ENCODE measurements at places on chromosomes 16 and 17.

DNA sequence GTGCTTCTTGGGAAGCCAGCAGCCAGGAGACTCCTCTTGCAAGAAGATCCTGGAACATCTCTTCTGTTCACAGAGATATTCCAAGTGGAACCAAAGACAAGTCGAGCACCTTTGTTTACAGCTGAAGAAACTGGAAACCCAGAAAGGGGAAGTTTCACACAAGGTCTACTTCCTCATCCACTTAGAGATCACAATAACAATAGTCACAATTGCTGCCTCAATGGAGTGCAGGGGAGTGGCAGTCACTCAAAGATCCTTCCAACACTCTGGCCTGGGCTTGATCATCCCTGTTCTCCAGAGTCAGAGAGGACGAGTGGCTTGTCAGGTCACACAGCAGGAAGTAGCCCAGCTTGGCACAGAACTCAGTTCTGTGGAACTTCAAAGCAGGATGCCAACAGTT is 46.9 kb upstream of the SIAH1 start:
- no peak for DNase-seq

DNA sequence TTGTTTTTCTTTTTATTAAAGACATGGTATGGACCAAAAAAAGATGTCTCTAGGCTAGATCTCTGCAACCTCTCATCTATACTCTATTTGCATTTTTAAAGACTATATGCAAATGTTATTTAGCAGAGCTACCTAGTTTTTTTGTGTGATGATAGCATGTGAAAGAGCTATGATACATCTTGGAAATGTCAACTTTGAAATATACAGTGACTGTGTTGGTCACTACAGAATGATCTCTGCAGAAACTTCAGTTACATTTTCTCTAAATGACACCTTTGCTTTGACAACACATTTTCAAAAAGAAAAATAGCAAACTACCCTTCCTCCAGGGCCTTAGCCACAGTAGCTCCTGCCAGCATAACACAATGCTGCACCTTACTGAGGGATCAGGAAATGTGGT is 86.6 kb downstream of the PRKCB start:
- DNase-seq: no peak

GRCh38 chr16:55273959-55274358 is 50.0 kb upstream of the IRX6 start:
- no peak for DNase-seq

GRCh38 chr16:57278494-57278893 is 6.0 kb downstream of the PLLP start:
- no peak for DNase-seq

- DNase-seq: no peak
These were observed 49.8 kb downstream of the WDR45B start for GRCh38 chr17:82598256-82599119.

- DNase-seq: no peak
These were observed 10.2 kb downstream of the RPRML start for GRCh38 chr17:46968896-46969295.

DNA sequence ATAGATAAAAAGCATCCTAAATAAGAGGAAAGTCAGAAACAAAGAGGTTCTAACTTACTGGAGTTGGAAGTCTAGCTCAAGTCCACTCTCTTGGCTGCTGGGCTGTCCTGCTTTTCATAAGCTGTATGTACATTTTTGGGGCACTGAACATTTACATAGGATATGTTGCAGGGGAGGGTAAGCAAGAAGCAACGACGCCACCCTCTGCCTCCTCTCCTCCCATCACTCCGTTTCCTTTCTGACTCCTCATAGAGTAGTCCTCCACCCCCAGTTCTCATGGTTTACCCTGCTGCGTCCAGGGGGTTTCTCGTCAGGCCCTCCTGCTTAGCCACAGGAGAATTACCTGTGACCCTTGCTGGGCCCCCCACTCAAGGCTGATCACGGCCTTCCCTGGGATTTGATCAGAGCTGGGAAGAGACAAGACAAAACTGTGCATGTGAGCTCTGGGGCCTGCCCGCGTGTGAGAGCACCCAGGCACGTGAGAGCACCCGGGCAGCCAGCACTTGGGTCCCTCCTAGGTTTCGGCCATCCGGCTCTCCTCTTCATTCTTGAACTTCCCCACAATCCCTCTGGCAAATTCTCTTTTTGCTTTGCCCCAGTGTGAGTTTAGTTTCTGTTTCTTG is 37.1 kb downstream of the TMEM11 start:
- no peak for DNase-seq

DNA sequence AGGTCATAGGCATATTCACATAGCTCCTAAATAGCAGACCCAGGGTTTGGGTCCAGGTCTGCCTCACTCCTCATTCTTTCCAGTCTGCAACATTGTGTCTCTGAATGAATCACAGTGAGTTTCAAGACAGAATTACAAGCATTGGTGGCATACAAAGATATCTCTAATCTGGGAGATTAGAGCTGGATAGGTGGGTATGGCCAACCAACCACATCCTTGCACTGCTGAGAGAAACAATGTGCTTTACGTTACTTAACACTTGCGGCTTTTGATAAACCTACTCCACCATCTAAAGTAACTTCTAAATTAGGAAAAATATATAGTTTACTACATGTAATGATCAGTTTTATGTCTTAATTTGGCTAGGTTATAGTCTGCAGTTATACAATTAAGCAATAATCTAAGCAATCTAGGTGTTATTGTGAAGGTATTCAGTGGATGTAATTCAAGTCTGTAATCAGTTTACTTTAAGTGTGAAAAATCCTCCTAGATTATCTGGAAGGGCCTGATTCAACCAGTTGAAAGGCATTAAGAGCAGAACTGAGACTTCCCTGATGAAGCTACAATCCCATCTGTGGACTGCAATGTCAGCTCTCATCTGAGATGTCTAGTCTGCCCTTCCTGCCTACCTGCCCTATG is 26.7 kb downstream of the CDH11 start:
- DNase-seq: no peak

DNA sequence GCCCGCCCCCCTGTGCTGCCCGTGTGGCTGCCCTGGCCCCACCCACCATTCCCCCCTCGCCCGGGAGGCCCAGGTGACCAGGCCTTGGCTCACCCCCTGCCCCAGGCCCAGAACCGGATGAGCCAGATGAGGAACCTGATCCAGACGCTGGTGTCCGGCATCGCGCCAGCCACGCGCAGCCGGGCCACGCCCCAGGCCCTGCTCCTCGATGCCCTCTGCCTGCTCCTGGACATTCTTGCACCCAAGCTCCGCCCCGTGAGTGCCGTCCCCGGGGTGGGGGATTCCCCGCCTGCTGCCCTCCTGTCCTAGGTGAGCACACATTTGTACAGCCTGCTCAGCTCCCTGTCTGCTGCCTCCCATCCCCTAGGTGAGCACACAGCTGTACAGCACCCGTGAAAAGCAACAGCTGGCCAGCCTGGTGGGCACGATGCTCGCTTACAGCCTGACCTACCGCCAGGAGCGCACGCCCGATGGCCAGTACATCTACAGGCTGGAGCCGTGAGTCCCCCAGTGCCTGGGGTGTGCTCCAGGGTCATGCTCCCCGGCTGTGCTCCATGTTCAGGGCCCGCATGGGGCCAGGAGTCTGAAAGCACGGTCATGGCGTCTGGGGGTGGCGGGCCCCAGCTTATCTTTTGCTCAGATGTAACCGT is 4.8 kb downstream of the GNG13 start:
- DNase-seq: no peak

- no peak for DNase-seq
These were observed 39.4 kb downstream of the SYCE1L start for GRCh38 chr16:77238593-77238992.

GRCh38 chr16:12092544-12092921 is 116.0 kb downstream of the SNX29 start:
- no peak for DNase-seq

DNA sequence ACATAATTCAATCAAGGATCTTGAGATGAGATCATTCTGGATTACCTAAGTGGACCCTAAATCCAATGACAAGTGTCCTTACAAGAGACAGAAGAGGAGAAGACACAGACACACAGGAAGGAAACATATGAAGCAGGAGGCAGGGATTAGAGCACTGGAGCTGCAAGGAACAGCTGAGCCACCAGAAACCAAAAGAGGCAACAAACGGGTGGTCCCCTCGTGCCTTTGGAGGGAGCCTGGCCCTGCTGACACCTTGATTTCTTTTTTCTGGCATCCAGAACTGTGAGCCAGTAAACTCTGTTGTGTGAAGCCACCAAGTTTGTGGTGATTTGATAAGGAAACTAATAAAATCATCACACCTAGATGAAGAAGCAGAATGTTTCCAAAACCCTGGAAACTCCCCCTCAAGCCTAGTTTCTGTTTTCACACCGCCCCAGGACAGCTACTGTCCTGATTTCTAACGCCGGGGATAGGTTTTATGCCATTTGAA is 115.2 kb downstream of the PITPNC1 start:
- no peak for DNase-seq

DNA sequence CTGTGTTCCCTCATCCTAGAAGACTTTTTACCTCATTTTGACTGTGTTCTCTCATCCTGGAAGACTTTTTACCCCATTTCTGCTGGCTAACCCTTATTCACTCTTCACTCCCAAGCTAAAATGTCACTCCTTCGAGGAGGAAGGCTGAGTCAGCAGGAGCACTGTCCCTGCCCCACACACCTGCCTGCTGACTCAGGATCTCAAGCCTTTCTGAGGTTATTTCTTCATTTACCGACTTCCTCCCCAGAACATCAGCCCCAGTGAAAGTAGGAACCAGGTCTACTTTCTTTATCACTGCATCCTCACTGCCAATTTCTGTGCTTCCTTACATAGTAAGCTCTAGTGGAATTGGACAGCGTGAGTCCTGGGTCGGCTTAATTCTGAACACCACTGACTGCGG is 220.6 kb downstream of the HS3ST4 start:
- DNase-seq: no peak

GRCh38 chr17:43814714-43815113 is 18.2 kb downstream of the MPP3 start:
- DNase-seq: no peak

DNA sequence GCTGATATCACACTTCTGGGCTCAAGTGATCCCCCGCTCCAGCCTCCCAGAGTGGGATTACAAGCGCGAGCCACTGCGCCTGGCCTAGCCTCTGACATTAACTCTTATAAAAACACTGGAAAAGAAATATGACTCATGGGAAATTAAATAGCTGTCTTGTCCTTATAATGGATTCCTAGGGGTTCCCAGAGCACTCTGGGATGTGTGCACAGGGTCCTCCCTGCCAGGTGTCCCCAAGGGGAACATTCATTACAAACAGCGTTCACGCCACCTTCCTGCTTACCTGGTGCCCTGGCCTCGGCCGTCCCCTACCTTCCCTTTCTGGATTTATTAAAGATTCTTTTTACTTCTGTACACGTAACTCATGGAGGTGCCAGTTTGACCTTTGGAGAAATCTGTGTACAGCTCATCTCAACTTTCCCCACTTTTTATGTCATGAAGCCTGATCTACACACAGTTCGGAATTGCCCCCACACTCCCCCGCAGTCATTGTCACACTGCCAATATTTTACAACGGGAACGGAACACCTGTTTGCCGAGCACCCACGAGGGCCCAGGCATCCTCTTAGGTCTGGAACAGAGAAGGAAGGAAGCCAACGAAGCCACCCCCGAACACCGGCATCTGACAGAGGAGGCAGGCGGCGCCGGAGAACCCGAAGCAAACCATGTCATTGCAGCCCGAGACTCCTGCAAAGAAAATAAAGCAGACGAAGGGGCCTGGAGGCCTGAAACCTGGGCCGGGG is 39.7 kb upstream of the MEAK7 start:
- DNase-seq: no peak

- no peak for DNase-seq
These were observed 41.2 kb downstream of the EMP2 start for GRCh38 chr16:10539236-10539635.

- DNase-seq: no peak
These were observed 37.4 kb upstream of the EMP2 start for GRCh38 chr16:10617662-10618420.

GRCh38 chr16:4529085-4530060 is 9.2 kb downstream of the CDIP1 start:
- no peak for DNase-seq

- DNase-seq: no peak
These were observed 39.7 kb upstream of the IRX3 start for GRCh38 chr16:54326266-54326662.

- no peak for DNase-seq
These were observed 60.4 kb upstream of the IRX6 start for GRCh38 chr16:55263271-55264250.

DNA sequence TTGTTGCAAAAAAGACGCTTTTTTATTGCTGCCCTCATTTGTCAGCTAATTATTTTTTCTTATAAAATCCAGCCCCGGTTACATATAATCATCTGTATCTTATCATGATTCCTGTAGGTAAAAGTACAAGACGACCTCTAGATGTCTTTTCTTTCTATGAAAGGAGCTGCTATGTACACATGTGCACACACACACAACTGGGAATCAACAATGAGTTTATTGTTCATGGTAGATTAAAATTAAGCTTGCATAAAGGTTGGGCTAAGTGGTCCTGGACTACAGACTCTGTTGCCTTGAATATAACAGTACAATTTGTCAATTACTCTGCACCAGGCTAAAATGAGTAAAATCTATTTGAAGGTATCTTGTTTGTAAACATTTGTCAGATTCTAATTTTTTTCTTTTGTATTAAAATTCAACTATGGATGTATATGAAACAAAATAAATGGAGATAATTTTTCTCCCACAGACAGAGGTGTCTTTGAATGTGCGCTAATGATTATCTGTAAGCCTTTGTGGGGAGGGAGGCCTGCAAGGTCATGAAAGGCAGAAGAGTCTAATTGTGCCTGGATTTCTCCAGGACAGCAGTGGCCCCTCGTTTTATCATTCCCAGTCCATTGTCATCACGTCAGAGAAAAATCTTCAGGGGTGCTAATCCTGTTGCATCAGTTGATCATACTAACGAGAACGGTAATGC is 13.4 kb downstream of the C17orf58 start:
- DNase-seq: no peak

- DNase-seq: peak; percentile 82
These were observed at the start of gene CBX4 for GRCh38 chr17:79839356-79840268. Gene CBX4 (minus strand): TSS chr17:79839440. CDS start chr17:79839251, 189 bp downstream.

GRCh38 chr16:10817963-10818941 is at the start of gene TVP23A:
Gene TVP23A (minus strand): TSS chr16:10818794. CDS start chr16:10818493, 301 bp downstream.
- DNase-seq: no peak

GRCh38 chr17:36144014-36144413 is 32.4 kb downstream of the TBC1D3B start:
- no peak for DNase-seq

- DNase-seq: no peak
These were observed 20.4 kb upstream of the PHB1 start for GRCh38 chr17:49434821-49435670.

GRCh38 chr17:8823279-8823678 is 24.1 kb upstream of the MFSD6L start:
- DNase-seq: no peak

- peak; percentile 53 for DNase-seq
These were observed 1.3 kb upstream of the RAB40C start for GRCh38 chr16:588639-588888.

DNA sequence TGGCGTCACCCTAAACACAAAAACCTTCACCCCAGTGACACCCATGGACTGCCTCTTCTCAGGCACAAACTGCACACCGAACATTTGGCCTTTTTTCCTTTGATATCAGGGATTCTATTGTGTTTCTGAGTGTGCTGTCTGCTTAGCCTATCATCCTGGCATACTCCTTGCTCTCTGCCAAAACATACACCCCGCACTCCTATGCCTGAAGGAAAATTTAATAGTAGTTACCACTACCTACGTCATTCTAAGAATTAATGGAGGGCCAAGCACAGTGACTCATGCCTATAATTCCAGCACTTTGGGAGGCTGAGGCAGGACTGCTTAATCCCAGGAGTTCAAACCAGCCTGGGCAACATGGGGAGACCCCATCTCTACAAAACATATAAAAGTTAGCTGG is 19.9 kb upstream of the SLFN13 start:
- DNase-seq: no peak

- no peak for DNase-seq
These were observed 25.2 kb upstream of the SMPD3 start for GRCh38 chr16:68473358-68474070.
